ENCODE measurements at places on chromosomes 5 and 9.
A peak's percentile ranks its signal among the peaks of the same experiment; 100 is the strongest.

- DNase-seq, result no peak
Measured at GRCh38 chr9:89715881-89716280, 111.1 kb downstream of the GADD45G start.

DNA sequence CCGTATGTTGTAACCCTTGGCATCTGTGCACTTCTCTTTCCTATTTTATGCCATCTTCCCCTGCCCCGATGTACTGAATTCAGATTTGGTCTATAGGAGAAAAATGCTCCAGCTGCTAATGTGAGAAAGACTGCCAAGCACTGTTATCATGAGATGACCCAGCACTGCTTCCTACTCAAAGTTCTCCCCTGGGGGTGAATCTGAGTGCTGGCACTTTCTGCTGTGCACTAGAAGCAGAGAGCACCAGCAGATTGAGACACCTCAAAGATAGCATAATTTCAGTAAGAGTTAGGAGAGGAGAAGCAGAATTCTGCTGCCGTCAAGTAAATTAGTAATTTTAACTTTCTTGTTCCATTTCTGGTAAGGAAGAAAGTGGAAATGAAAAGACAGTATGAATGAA is 92.8 kb upstream of the ACOT12 start:
- no peak for DNase-seq

DNA sequence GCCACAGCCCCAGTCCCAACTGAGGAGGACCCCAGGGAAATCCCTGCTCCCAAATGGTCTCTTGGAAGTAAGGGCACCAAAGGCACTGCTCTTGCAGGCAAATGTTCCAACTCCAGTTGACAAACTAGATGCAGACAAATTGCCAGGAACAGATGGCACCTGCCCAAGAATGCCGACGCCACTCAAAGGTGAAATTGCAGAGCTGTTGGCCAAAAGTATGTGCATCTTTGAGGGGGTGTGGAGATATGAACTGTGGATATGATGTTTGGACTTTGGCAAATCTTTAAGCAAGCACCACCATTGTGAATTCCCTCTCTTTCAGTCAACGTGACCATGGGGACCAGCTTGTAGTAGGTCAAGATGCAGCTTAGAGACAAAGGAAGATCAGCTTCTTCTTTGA is 12.0 kb upstream of the CPLX2 start:
- no peak for DNase-seq

DNA sequence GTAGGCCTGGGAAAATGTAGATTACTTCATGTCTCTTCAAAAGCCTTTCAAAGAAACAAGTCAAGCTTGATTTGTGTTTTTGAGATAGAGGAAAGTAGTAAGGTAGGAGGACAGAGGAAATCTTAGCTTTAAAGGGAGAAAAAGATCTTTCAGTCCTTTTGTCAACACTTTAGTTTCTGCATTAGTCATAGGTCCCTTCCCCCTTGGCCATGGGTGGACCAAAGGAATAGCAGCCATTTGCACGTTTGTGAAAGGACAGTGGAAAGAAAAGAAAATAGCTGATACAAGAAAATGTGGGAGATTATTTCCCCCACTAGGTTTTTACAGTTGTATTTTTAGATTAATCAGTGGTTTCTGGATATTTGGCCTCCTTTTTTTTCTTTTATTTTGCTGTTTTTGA is 121.9 kb upstream of the GRHPR start:
- DNase-seq, result no peak

GRCh38 chr9:37174247-37174646 is 53.9 kb downstream of the ZCCHC7 start:
- DNase-seq, result peak; percentile 50

DNA sequence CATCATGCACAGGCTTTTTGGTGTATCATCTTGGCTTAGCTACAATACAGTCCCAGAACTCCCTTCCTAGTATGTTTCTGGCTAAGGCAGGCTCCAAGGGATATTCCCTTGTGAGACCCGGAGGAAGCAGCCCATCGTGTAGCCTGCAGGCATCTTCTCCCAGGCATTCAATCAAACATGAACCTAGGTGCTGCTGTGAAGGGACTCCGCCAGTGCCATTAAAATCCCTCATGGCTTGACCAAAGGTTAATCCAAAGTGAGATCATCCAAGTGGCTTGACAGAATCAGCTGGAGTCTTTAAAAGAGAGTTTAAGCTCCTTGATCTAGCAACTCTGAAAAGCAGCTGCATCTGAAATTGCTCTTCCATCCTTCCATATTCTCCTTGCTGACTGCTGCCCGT is 333.9 kb downstream of the DIRAS2 start:
- DNase-seq, result no peak

GRCh38 chr5:36598045-36598444 is 8.4 kb upstream of the SLC1A3 start:
- no peak for DNase-seq

DNA sequence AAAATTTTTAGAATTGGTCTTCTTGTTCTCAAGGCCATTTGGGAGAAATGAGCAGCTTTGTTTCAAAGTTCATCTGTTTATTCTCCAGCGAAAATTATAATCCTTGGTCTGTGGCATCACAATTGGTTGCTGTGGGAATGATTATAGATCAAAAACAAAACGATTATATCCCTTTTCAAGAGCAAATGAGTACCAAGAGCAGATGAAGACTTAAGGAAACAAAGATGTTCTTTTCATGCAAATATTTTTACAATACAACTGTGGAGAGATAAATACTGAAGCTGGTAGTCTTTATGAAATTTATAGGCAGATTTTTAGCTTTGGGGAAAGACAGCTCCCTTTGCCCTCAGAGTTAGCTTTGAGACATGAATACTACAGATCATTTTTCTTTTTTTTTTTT is 620.8 kb upstream of the DMAC1 start:
- no peak for DNase-seq

DNA sequence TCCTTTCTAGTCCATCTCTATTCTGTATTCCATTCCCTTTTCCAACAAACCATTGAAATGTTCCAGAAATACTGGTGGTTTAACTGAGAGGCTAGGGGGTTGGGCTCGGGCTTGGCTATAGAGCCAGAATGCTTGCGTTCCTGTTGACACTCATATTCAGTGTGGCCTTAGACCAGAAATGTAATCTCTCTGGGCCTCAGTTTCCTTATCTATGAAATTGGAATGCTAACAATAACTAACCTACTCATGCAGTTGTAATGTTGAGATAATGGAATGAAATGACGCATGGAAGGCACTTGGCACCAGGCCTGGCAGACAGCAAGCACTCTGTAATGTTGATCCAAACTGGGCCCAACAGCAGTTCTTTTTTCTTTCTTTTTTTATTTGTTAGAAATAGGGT is 26.8 kb downstream of the JADE2 start:
- DNase-seq, result peak; percentile 92

Data from foreskin fibroblast (primary cell).